ENCODE measurements at places on chromosomes 4 and X.
A peak's percentile ranks its signal among the peaks of the same experiment; 100 is the strongest.

- no peak for DNase-seq
Observed at GRCh38 chr4:52377563-52377962, 281.5 kb downstream of the USP46 start.

DNA sequence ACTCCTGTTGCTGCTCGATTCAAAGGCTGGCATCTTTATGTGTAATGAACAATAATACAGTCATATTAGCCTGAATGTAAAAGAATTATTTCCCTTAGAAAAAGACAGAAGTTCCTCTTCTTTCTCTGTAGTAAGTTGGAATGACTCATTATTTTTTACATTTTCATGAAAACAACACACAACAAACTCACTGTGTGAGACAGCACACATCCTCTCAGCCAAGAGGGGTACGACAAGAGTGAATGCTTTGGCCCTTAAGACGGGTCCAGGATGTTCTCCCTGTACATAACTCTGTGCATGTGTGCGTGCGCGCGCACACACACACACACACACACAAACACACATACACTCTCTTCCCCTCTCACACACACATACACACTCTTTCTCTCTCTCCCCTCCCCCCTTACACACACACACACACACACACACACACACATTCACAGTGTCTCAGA lies 72.8 kb downstream of the MANBA start:
- no peak for DNase-seq

- DNase-seq = no peak
Observed at GRCh38 chrX:71082124-71082647, 13.5 kb upstream of the FOXO4 start.

GRCh38 chr4:16235209-16235608 lies 8.9 kb upstream of the TAPT1 start:
- no peak for DNase-seq

- no peak for DNase-seq
Observed at GRCh38 chrX:115602729-115603389, 41.9 kb downstream of the PLS3 start.

- DNase-seq = no peak
Observed at GRCh38 chr4:169593050-169593560, 19.3 kb downstream of the NEK1 start.

- no peak for DNase-seq
Observed at GRCh38 chr4:63764400-63764799, 644.9 kb downstream of the TECRL start.

GRCh38 chr4:15557786-15558550 lies 88.3 kb downstream of the CC2D2A start:
- DNase-seq = no peak

GRCh38 chrX:118528071-118528737 lies 32.6 kb downstream of the DOCK11 start:
- no peak for DNase-seq

GRCh38 chr4:165369522-165369921 lies 9.3 kb upstream of the CPE start:
- no peak for DNase-seq

GRCh38 chr4:148053298-148054003 lies 321.6 kb downstream of the ARHGAP10 start:
- no peak for DNase-seq

GRCh38 chr4:81215931-81216330 lies 909 bp upstream of the PRKG2 start:
- DNase-seq = no peak

DNA sequence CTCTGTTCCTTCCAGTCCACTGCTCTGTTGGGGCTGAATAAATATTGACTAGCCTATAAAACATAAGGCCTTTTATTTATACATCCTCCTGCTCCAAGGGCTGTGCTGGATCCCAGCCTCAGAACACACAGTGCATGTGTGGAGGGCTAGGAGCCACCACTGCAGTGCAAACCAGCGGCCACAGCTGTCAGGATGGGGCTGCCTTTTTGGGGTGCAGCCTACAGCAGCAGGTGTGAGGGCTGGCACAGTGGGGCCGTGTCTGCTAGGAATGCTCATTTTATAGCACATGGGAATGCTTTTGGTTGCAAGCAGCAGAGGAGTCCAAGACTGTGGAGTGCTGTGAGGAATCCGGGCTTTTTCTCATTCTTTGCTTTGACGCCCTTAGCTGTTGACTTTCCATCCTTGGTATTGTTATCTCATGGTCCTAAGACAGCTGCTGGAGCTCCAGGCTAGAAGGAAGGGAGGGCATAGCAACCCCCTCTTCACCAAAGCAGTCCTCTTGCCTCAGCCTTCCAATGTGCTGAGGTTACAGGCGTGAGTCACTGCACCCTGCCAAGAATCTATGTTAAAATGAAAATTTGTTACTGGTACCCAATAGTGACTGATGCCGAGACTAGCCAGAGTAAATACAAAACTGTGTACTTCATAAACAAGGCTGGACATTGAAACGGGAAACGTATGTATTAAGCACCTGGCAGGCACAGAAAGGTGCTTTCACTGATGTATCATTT lies 334.3 kb upstream of the GATB start:
- DNase-seq = peak; percentile 50

DNA sequence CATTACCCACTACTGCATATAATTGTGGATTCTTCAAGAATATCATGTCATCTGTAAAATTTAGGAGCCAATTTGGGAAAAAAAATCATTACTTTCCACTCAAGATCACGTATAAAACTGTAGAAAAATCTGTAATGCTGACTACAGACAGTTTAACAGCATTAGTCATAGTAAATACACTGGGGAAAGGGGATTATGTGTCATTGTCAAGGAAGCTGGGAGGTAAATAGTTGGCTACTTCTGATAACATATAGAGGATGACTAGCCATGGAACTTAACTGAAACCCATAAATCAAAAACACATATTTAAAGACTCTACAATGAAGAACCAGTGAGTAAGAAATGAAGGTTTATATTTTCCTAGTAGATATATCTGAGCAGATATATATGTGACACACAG lies 1666.4 kb upstream of the IGFBP7 start:
- no peak for DNase-seq

DNA sequence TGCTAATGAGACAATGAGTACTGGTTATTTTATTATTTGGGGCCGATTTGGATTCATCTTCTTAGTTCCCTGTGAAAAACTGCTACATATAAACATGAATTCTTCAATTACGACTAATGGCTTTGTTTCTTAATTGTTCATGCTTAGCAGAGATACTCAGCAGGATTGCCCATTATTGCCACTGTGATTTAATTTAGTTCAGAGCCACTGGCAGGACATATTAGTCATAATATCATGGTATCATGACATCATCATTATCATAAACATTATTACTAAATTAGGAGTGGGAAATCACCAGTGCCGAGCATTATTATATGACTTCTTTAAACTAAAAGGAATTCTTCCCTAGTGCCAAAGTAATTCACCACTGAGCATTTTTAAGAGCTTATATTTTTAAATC lies 201.4 kb downstream of the SPOCK3 start:
- no peak for DNase-seq

DNA sequence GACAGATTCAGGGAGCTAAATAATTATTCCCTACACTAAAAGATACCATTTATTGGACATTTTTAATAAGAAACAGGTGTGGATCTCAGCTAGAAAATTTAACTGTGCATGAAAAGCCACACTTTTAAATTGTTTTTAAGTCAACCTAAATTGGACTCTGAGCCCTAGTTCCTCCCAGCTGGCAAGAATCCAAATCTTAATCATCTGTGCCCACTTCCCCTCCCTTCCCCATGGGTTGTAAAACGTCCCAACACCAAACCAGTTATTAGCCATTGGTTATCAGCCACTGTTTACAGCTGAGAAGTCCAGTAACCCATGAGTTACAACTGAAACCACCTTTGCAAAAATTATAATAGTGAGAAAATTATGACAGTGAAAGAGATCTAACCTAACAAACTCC lies 125.6 kb upstream of the S100G start:
- no peak for DNase-seq

GRCh38 chr4:22695029-22695428 lies 2.3 kb downstream of the GBA3 start:
- no peak for DNase-seq

- no peak for DNase-seq
Observed at GRCh38 chr4:33940281-33940680, 2304.0 kb downstream of the ARAP2 start.

DNA sequence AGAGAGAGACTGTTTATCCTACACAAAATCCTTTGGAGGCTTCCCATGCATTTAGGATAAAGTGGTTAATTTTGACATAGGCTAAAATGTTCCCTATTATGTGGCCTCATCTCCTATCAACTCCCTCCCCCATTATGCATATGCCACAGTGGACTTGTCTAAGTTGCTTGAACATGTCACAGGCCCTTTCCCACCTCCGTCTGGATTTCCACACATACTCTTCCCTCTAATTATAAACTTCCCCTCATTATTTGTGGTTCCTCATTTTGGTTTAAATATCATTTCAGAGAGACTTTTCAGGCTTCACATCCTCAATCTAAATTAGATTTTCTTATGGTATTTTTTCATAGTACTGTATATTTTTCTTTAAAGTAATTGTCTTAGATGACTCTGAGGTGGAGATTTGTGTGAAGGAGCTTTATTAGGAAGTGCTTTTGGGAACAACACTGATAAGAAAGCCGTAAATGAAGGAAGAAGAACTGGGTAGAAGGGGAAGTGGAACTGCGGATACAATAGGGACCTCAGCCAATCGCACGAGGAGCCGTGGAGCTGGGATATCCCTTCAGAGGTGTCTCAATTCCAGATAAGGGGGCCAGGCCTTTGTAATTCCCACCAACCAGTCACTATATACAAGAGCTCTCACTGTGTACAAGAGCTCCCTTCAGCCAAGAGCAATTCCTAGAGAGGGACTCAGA lies 7.9 kb downstream of the C4orf17 start:
- no peak for DNase-seq

GRCh38 chr4:84848432-84848831 lies 118.1 kb downstream of the WDFY3 start:
- DNase-seq = no peak

DNA sequence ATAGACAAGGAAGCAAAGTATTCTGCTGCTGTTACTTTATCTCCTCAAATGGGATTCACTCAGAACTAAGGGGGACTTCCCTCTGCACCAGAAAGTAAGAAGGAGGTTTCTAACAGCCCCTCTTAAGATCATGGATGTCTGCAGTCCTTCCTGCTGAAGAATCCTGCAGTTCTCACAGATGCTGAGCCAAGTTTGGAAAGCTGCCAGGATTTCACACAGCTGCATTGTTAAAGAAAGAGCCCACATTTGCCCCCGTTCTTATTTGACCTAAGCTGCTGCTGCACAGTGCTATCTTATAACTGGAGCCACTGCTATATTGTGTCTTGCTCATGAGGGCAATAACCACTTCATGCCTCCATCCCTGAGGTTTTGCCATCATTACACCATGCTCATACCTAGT lies 81.1 kb downstream of the FAAH2 start:
- DNase-seq = no peak

GRCh38 chr4:118751629-118752323 lies 66.6 kb downstream of the METTL14 start:
- no peak for DNase-seq

DNA sequence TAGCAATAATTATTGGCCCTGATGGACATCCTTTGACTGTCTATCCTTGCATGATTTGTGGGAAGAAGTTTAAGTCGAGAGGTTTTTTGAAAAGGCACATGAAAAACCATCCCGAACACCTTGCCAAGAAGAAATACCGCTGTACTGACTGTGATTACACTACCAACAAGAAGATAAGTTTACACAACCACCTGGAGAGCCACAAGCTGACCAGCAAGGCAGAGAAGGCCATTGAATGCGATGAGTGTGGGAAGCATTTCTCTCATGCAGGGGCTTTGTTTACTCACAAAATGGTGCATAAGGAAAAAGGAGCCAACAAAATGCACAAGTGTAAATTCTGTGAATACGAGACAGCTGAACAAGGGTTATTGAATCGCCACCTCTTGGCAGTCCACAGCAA lies 60.7 kb downstream of the ZFX start:
- DNase-seq = no peak

GRCh38 chr4:156775813-156776212 lies 195.8 kb downstream of the PDGFC start:
- no peak for DNase-seq

DNA sequence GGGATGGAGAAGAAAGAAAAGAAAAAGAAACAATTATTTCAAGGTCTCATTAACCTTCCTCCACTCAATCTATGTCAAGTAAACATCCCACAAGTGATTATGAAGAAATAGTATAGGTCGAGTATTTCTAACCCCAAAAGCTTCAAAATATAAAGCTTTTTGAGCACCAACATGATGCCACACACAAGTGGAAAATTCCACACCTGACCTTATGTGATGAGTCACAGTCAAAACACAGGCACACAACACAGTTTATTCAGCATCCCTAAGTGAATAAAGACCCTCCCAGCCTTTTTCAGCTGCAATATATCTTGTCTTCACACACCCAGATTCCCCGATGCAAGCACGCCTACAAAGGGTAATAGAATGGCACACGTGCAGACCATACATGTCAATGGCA lies 51.7 kb upstream of the VEGFC start:
- DNase-seq = no peak

DNA sequence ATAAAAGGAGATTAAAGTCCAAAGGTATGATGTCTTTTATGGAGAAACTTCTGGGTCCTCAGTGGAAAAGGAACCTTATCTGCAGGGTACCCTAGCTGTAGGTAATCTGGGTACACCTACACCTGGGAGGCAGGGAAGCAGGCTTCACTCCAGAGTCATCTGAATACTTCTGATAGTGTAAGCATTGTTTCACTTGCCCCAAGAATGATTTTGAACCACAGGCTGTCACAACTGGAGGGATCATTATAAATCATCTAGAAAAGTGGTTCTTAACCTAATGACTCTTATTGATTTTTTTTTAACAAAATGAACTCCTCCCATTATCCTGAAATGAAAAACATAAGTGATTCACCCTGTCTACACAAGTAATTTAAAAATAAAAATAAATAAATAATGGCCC lies 44.0 kb upstream of the STK26 start:
- DNase-seq = no peak

- no peak for DNase-seq
Observed at GRCh38 chr4:64882311-64883086, 473.2 kb upstream of the TECRL start.

GRCh38 chrX:154396973-154397887 lies 947 bp upstream of the RPL10 start:
- no peak for DNase-seq

- DNase-seq = no peak
Observed at GRCh38 chrX:19540076-19540475, 24.8 kb upstream of the MAP3K15 start.

DNA sequence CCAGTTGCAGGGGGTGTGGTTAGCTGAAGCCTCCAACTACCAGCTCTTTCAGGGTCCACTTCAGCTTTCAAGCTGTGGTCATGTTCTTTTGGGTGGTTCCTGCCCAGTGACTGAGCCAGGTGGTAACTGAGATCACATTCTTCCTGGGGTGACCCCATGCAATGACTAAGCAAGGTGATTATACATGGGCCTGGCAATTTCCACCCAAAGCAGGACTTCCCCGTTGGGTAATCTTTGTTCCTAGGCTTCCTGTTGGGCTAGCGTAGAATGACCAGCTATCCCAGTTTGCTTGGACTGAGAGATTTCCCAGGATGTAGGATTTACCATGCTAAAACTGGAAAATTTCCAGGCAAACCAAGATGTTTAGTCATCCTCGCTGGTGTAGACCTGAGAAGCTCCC lies 18.4 kb upstream of the MAGEB17 start:
- no peak for DNase-seq
